ENCODE measurements at places on chromosomes 12 and 14. TPM values are rescaled to one million over a fixed set of nuclear protein-coding genes. Genes with fewer than 3 reads are reported as not detected.

The SPRYD4 gene
- total RNA-seq: 3.2 TPM

The DTX3 gene
- 26.0 TPM for total RNA-seq

The RNF212B gene
- total RNA-seq: not detected

The NRL gene
- total RNA-seq: 2.8 TPM

The SSPN gene
- 15.6 TPM for total RNA-seq

The C14orf119 gene
- 55.3 TPM for total RNA-seq

The TBC1D30 gene
- 14.8 TPM for total RNA-seq

The RND1 gene
- 7.1 TPM for total RNA-seq

The SOAT2 gene
- not detected for total RNA-seq

The OVCH1 gene
- 2.0 TPM for total RNA-seq

The TBX5 gene
- 22.3 TPM for total RNA-seq

The SMCO3 gene
- total RNA-seq: 1.9 TPM

The RASSF8 gene
- total RNA-seq: 85.7 TPM

The LRCOL1 gene
- 1.8 TPM for total RNA-seq

The GATC gene
- total RNA-seq: 29.3 TPM

DNA sequence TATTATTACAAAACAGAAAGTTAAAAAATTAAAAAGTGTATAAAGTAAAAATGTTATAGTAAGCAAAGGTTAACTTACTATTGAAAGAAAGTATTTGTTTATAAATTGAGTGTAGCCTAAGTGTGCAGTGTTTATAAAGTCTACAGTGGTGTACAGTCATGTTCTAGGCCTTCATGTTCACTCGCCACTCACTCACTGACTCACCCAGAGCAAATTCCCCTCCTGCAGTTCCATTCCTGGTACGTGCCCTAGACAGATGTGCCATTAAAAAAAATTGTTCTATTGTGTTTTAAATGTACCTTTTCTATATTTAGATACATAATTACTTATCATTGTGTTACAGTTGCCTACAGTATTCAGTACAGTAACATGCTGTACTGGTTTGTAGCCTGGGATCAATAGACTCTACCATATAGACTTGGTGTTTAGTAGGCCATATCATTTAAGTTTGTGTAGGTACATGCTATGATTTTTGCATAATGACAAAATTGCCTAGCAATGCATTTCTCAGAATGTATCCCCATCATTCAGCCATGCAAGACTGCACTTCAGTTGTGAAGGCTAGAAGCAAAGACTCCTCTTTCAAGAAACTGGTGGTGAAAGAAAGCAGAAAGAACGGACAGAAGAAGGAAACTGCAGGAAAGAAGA is 100.6 kb downstream of the DACT1 start:
- DNase-seq: no peak

DNA sequence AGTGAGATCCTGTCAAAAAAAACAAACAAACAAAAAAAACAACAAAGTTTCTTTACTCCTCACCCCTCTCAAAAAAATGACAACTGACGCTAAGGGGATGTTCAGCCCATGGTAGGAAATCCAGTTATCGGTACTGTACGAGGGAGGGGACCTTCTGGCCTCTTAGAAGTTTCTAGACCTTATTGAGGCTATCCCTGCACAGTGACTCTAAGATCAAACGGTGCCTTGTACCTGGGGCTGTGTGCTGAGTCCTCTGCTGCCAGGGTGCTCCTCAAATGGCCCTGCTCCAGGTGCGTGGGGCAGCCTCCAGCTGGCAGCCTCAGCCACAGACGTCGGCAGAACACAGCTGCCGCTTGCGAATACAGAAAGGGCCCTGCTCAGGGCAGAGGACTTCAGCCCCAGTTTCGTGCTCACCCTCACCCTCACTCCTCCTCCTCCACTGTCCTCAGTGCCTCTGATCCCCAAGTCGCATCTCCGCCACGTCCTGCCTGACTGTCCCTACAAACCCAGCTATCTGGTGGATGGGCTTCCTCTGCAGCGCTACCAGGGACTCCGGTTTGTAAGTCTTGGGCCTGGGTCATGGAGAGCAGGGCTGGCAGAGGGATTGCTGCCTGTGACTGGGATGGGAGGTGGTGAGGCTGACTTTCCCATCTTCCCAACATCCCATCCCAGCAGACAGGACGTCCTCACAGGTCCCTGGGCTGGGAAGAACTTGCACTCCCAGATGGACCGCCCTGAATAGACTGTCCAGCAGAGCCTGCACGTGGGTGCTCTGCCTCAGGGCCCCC is 90.9 kb downstream of the B4GALNT3 start:
- DNase-seq: no peak

GRCh38 chr12:29428633-29429032 is 47.7 kb upstream of the ERGIC2 start:
- no peak for DNase-seq

DNA sequence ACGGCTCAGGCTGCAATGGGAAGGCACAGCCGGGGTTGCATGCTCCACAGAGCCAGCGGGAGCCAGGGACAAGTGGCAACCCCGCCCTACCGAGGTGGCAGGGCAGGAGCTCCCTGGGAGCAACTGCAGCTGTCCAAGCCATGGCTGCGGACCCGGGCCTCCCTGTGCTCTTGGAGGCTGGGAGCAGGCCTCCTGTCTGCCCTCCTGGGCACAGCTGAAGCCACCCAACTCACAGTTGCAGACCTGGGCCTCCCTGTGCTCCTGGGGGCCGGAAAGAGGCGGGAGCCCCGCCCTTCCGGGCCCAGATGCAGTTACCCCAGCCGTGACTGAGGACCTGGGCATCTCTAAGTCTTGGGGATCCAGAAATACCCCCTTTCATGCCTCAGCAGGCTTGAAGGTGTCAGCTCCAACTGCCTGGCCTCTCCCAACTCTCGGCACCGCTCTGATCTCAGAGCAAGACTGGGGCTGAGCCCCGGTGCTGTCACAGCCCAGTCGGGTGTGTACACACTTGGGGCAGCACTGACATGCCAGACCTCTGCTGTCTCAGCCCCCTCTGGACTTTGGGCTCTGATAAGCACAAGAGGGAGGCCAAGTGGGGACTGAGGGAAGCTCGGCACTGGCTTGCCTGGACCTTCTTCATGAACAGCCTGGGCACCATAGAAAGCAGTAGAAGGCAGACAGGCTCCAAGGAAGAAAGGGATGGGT is 7.5 kb upstream of the RASSF9 start:
- no peak for DNase-seq

DNA sequence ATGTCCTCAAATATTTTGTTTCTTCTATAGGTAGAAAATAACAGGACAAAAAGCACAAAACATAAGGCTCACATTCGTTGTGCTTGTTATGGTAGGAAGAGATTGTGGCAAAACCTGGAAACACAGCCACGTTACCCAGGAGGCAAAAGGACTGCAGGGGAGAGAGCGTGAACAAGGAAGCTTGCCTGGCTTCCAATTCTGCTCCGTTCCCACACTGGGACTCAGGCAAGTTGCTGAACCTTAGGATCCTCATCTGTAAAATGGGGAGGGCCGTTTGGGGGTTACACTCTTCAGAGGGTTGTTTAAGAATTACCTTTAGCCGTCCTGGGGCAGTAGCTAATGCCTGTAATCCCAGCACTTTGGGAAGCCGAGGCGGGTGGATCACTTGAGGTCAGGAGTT is 205.3 kb downstream of the SSPN start:
- DNase-seq: no peak

DNA sequence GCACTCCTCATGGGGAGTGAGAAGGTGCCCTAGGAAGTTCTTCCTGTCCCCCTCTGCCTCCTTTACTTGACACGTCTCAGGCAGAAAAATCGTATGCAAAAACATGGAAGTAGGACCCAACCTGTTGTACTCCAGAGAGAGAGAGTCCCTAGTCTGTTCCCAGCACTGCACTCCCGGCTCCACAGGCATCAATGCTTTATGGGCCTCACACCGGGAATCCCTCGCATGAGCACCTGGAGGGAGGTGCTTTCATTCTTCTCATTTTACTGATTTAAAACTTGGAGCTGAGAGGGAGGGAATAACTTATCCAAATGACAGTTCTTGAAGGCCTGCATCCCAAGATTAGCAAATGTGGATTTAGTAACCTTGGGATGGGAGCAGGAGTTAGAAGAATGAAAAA is 1101.4 kb downstream of the BCL11B start:
- no peak for DNase-seq

DNA sequence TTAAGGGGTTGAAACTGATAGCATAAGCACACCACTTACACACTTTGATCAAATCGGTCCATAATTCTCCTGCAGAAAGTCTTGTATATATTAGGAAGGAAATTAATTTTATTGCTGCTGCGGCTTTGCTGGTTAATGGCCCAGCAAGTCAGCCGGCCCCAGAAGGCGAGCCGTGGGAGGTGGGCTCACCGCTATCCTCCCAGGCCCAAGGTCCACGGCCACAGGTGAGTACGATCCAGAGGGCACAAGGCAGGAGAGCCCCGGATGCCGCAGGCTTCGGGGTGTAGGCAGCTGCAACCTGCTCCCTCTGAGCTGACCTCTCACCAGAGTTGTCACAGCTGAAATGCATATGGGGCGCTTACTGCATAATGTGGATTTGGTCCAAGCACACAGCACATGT is 165.7 kb downstream of the TBX5 start:
- no peak for DNase-seq

DNA sequence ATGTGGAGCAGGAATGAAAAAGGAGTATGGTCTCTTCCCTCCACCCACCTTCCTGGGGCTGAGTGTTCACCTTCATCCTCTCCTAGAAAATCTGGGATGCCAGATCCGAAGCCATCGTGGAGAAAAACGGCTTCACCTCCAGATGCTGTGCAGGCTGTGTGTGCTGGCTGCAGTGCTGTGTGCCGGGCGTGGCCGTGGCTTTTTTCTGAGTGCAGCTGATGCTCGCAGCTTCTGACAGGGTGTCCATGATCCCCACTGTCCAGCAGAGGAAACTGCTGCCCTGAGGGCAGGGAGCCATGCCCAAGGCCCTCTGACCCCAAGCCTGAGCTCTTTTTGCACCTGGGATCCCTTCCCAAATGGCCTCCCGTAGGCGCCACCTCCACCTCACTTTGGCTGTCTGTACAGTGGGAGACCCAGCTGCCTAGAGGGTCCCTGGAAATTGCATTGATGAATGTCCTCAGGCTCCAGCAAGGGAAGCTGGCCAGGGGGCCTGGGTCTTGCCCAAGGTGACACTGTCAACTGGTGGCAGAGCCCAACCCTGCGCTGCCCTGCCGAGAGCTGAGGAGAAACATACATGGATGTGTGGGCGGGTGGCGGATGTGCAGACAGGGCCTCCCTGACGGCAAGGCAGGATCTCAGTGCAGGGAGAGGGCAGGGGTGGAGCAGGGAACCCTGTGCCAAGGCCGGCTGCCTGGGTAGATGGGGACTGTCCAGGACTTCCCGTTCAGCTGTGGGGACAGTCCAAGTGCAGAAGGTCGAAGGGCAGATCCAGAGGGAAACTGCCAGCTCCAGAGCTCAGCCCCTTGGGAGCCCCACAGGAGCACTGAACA is 53.3 kb downstream of the BEGAIN start:
- DNase-seq: peak; percentile 67

GRCh38 chr12:21825886-21826617 is 51.5 kb upstream of the KCNJ8 start:
- no peak for DNase-seq

- DNase-seq: no peak
Observed at GRCh38 chr12:52687497-52688385, 7.5 kb upstream of the KRT1 start.

DNA sequence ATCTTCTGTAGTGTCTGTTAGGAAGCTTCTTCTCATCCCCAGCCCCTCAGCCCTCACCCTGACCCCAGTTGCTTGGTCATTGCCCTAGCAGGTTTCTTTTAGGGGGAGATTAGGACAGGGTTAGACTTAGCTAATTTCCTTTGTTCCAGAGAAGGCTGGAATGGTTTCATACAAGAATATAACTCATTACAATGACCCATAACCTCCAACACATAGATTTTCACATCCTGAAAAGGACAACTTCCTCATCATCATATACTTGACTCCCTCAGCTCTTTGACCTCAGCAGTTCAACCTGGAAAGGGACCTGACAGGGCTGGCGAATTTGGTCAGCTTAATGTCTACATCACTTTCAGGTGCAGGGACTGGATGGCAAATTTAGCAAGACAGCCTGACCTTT is 8.0 kb upstream of the BHLHE41 start:
- DNase-seq: no peak

DNA sequence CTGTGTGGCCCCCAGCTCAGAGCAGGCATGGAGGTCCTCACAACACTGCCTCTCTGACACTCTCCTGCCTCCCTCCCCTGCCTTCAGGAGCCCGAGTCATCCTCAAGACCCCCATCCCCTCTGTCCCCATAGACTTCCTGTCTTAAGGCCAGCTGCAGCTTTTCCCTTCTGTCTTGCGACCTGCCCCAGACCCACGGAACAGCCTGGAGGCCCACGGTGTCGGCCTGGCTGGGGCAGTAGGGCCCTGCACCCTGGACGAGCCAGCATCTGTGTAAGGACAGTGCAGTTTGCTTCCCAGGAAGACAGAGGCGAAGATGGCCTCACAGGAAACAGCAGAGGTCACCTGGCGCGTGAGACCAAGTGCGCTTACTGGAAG is 9.7 kb downstream of the TEDC1 start:
- peak; percentile 38 for DNase-seq

GRCh38 chr12:88334271-88334670 is 192.2 kb downstream of the TMTC3 start:
- DNase-seq: no peak

DNA sequence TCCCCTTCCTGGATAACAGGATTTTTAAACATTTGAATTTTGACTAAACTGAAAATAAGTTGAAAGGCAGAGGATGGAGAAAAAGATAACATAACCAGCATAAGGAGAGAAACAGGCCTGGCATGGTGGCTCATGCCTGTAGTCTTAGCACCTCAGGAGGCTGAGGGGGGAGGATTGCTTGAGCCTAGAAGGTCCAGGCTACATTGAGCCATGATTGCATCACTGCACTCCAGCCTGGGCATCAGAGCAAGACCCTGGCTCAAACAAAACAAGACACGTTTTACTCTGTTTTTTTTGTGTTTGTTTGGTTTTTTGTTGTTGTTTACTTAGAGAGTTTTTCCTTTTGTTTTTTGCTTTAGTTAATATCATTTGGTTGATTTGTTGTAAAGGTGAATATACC is 8.7 kb downstream of the AKAP6 start:
- no peak for DNase-seq

GRCh38 chr14:24081739-24082211 is 10.4 kb downstream of the CPNE6 start:
- DNase-seq: no peak

- DNase-seq: no peak
Observed at GRCh38 chr12:130127532-130127911, 34.7 kb upstream of the FZD10 start.

DNA sequence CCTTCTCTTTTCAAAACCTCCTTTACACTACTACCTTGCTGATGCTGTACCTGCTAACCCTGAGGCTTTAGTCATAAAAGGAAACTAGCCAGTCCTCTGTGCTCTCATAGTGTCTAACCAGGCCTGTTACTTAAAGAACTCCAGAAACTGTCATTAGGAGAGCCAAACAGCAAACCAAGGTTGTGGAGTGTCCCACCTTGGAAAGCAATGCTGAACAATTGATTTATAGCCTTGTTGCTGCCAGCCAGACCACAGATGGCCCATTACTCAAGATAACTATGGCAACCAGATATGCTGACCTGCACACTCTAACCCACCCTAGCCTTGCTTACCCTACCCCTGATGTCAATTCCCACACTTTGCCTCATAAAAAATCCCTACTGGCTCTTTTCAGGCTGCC is 26.5 kb upstream of the BCAT1 start:
- no peak for DNase-seq

DNA sequence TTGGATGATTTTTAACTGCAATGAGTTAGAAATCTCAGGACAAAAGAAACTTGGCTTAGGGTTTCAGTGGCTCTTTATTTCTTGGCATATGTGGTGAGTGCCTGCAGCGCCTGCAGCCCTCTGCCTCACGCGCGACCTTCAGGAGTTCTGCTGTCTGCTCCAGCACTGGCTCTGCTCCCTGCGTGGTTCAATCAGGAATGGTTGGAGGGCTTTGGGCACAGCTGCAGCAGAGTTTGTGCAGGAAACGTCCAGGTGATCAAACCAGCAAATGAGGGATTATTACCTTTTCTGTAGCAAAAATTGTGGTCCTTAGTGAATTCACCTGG is 19.8 kb downstream of the PPM1H start:
- DNase-seq: no peak
